Activated T-helper 1 cell treated with anti-CD3 and anti-CD28 coated beads, Interleukin-2, amount 50 U/mL, for 16 hours (primary cell): ENCODE measurements at places on chromosomes 1 and 21.

- no peak for DNase-seq
Measured at GRCh38 chr21:40680311-40680710, 166.6 kb downstream of the DSCAM start.

- DNase-seq: no peak
Measured at GRCh38 chr1:13487957-13488356, 25.8 kb downstream of the LRRC38 start.

GRCh38 chr1:77541162-77541545 is 141.3 kb downstream of the ZZZ3 start:
- DNase-seq: no peak

GRCh38 chr21:17726047-17726829 is 92.9 kb downstream of the C21orf91 start:
- no peak for DNase-seq

DNA sequence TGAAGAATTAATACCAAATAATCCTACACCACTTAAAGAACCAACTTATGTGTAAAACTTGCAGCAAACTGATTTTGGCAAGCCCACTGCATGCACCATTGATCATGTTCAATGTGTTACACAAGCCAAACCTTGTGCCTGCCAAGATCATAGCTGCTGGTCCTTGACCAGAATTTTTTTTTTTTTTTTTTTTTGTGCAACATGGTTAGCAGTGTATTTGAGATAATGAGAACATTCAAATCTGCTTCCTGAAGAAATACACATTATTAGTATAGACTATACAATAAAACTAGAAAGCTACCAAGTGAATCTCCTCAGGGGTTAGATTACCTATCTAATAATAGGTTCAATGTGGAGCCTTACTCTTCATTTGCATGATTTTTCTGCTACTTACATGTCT is 421.0 kb downstream of the MRPL39 start:
- DNase-seq: no peak

DNA sequence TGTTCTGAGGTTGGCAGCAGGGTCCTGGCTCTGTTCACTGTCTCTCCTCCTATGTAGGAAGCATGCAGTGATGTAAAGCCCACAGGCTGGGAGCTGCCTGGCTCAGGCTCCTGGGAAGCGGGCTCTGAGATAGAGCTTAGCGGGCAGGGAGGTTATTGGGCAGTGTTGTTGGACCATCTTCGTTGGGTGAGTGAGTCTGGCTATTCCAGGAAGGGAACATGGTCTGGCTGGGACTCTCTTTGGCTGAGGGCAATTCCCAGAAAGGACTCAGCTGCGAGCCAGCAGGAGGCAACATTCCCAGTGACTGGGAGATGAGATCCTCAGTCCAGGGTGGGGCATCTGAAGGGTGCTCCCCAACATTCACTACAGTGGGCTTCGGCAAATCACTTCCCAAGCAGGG is 96.2 kb downstream of the CCDC185 start:
- DNase-seq: no peak

GRCh38 chr1:151782741-151783140 is 7.6 kb downstream of the TDRKH start:
- DNase-seq: no peak

- no peak for DNase-seq
Measured at GRCh38 chr1:10782491-10783244, 13.8 kb downstream of the CASZ1 start.
